ENCODE measurements at places on chromosomes 16 and 17.
A peak's percentile ranks its signal among the peaks of the same experiment; 100 is the strongest.

DNA sequence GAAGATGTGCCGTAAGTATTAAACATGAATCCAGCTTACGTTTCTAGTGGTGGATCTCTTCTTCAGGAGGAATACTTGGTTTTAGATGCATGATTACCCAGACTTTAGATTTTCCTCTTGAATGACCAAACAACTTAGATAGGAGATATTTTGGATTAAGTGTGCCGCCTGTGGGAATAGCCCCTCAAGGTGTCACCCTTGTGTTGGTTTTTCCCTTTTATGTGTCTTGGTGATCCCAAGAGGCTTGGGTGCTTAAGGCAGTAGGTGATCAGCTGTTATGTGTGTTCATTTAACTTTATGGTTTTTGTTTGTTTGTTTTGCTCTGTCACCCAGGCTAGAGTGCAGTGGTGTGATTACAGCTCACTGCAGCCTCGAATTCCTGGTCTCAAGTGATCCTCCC is 115.1 kb downstream of the PPM1E start:
- no peak for DNase-seq

DNA sequence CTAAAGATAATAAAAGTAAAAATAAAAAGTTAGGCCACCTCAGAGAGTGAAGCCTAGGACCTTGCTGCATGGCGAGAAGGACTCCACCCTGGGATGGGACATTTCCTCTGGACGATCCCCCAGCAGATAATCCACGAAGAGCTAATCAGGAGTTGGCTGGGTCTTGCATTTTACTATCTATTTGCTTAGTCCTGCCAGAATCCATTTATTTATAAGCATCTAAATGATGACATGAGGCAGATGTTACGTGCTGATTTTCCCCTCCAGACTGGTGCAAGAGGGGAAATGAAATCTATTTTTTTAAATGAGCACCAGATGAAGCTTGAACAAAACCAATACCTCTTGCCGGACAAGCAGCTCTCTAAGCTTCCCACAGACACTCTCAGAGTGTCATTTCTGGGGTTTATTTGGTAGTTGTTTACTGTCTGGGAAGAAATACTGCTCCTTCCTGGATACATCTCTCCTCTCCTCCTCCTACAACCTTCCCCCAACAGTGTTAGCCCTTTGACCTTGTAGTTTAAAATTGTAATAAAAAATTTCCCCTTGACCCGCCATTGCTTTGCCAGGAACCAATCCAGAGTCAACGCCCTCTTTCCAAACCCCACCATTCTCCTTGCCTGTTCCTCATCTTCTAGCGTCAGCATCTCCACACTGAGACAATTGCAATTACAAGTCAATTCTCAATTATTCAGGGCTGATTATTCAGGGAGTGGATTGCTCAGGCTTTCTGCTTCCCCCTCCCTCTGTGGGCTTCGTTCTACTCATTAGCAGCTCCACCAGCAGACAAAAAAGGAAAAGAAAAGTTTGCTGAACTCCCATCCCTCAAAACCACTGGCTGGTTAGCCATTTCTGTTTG is 63.0 kb downstream of the GSG1L start:
- DNase-seq: no peak

DNA sequence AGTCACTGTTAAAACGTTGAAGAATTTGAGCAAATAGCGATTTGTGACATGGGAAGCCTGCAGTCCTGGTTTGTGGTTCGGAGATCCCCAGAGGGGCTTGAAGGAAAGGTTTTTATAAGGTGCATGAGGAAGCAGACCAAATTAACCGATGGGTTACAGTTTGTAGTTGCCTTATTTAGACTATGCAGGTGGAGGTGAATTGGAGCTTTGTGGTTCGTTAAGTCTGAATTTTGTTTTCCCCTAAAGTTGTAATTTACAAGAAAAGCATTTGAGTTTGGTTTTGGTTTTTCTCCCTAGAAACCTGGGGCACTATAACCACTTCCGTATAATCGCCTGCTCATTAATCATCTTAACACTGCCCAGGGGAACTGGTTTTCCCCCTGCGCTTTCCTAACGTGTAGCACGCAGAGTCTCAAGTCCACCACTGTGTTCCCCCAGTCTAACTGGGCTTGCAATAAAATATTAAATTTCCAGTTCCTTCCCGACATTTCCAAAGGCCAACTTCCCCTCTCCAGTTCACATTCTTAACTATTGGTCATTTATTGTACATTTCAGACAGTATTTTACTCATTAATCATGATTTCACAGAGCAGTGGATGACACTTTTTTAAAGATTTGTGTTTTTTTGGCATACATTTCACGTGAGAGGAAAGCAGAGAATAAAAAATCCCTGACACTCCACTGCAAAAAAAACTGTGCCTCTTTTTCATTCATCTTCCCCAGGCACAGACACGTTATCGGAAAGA is 932 bp downstream of the ZNF267 start:
- no peak for DNase-seq

DNA sequence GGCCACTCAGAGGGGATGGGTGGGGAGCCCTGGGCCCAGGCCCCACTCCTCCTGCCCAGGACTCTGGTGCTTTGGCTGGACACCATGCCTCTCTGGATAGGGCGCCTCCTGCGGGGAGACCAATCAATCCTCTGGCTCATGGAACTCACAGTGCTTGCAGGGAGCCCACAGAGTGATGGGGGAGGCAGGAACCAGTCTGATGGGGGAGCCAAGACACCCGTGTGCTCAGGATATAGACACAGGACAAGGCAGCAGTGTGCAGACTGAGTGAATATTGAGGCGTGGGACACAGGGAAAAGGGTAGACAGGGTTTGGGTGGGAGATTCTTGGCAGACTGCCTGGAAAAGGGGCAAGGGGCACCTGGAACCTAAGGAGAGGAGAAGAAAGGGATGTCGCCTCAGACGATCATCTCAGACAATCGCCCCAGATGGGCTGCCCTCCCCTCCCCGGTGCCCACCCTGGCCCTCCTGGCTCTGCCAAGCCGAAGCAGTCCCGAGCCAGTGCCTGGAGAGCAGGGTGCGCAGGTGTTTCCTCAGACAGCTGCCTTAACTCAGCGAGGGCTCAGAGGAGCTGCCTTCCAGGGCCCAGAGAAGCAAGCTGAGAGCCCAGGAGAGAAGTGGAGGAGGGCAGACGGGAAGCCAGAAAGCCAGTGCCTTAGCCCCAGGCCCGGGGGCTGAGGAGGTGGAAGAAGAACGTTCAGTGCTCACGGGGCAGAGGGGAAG is 37.4 kb upstream of the DLX4 start:
- DNase-seq: no peak

DNA sequence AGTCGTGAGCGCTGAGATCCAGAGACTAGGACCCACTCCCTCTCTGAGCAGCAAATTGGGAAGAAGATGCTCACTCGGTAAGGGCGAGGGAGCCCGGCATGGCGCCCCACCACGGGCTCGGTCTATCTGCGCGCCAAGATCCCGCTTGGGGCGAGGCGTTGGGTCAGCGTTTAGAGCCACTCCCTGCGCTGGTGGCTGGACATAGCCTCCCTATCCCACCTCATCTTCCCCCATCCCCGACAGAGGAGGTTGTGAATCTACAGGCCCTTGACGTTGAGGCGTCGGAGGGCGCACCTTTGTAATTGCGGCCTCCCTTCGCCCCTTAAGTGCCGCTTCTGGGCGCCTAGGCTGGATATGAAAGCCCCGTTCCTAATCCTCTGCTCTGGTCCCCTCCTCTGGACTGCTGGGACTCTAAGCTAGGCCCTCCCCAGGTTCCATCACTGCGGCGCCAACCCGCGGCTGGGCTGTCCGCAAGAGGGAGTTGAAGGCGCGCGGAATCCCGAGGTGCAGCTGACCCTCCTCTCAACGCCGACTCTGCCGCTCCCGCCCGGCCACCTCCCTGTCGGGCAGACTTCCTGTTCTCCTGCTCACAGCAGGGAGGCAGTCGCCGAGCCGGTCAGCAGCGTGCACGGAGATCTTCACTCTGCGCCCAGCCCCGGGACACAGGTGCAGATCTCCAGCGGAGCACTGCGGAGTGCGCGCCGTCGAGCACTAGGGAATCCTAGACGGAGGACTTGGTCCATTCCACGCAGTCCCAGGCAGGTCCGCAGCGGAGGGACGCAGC is 16.1 kb upstream of the HOXB9 start:
- no peak for DNase-seq

GRCh38 chr16:5451641-5452040 is 354.0 kb upstream of the EEF2KMT start:
- no peak for DNase-seq

- no peak for DNase-seq
Observed at GRCh38 chr16:10552281-10552680, 28.1 kb downstream of the EMP2 start.

- DNase-seq: no peak
Observed at GRCh38 chr17:21370430-21370829, 5.7 kb upstream of the KCNJ12 start.

- DNase-seq: no peak
Observed at GRCh38 chr17:5425826-5426225, 5.8 kb downstream of the RPAIN start.

GRCh38 chr16:64543441-64543840 is 578.4 kb downstream of the CDH11 start:
- no peak for DNase-seq

GRCh38 chr16:24052329-24053098 is 203.6 kb upstream of the CACNG3 start:
- DNase-seq: no peak

- DNase-seq: peak; percentile 28
Observed at GRCh38 chr16:16073891-16074881, 124.8 kb downstream of the ABCC1 start.

- no peak for DNase-seq
Observed at GRCh38 chr17:74271901-74272561, 2.0 kb upstream of the DNAI2 start.

GRCh38 chr16:58792188-58792587 is 58.1 kb upstream of the GOT2 start:
- no peak for DNase-seq

DNA sequence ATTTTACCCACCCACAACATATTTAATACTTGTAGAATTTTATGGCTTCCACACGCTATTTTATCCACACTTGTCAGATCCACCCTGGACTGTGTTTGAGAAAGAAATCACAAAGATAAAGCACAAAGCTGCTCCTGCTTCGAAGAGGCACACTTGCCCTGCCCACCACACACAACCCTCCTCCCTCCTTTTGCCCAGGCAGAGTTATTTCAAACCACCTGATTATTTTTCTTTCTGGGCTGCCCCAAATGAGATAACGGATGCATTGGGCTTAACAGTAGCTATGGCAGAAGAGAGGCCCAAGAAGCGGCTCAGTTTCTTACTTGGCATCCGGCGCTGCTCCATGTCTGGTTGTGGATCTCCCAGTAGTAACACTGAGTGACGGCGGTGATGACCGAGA is 27.2 kb downstream of the PKD1L3 start:
- no peak for DNase-seq

DNA sequence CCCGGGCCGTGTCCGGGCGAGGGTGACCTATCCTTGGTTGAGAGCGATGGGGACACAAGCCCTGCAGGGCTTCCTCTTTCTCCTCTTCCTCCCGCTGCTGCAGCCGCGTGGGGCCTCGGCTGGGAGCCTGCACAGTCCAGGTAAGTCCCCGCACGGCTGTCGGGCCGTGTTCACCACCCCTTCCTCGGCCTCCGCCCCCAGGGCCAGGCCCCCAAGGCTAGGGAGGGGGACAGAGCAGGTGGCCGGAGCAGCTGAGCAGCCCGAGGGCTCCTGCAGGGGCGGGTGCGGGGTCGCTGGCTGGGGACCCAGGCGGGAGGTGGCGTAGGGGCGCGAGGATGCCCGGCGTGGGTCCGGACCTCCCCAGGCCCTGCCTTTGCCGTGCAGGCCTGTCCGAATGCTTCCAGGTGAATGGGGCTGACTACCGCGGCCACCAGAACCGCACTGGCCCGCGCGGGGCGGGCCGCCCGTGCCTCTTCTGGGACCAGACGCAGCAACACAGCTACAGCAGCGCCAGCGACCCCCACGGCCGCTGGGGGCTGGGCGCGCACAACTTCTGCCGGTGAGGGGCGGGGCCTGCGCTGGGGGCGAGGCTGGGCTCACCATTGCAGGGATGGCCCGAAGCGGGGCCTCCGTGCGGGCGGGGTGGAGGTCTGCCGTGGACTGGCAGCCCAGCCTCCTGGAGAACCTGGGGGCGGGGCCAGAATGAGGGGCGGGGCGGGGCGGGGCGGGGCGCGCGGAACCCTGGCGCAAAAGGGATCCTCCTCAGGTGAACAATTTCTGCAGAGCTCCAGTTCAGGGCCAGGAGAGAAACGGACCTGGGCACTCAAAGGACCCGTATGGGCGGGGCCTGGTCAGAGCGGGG is 631 bp downstream of the KREMEN2 start:
- DNase-seq: peak; percentile 94

DNA sequence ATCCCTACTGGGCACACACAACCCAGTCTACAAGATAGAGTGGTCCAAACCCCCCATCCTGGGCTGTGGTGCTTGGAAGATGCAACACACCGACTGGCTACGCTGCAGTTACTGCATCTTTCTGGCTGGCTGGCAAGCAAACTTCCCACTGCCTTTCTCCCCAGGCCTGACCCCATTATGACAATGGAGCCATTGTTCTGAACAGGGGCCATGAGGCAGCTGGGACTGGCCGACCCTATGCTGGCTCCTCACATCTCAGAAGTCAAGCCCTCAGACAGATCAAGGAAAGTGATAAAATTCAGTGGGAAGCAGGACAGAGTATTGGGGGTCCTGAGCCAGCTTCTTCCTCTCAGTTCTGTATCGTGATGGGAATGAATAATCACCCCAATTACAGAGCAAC is 364.1 kb upstream of the ASIC2 start:
- DNase-seq: no peak

DNA sequence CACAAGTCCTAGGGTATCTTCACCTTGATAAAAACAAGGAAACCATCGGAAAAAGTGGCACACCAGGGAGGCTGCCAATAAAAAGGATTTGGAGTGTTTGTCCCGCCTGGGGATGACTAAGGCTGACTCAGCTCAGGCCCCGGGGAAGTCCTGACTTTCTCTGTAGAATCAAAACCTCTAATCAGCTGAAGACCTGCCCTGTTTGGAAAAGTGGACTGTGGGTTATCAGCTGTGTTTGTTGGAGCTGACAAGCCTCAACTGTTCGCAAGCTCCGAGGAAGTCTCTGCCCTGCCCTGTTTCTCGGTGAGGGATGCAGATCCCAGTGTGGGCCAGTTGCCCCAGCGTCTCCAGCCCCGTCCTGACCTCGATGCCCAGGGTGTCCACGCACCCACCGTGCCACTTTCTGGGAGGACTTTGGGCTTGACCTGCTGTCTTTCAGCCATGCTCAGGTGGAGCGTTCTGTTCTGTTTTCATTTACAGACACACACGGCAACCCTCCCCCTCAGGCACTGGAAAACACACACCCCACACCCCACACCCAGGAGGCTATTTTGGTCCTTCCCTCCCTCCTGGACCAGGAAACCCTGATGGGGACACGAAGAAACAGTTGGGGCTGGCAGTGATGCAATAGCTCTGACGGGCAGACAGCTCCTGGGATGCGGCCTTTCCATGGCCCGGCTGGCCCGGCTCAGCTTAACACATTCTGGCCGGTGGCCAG is 27.6 kb upstream of the PITPNA start:
- DNase-seq: peak; percentile 92

All from HuH-7 (cell line).